ENCODE measurements at places on chromosomes 4 and X.
A peak's percentile ranks its signal among the peaks of the same experiment; 100 is the strongest.

- DNase-seq: no peak
Observed at GRCh38 chr4:93646233-93646930, 182.2 kb upstream of the ATOH1 start.

DNA sequence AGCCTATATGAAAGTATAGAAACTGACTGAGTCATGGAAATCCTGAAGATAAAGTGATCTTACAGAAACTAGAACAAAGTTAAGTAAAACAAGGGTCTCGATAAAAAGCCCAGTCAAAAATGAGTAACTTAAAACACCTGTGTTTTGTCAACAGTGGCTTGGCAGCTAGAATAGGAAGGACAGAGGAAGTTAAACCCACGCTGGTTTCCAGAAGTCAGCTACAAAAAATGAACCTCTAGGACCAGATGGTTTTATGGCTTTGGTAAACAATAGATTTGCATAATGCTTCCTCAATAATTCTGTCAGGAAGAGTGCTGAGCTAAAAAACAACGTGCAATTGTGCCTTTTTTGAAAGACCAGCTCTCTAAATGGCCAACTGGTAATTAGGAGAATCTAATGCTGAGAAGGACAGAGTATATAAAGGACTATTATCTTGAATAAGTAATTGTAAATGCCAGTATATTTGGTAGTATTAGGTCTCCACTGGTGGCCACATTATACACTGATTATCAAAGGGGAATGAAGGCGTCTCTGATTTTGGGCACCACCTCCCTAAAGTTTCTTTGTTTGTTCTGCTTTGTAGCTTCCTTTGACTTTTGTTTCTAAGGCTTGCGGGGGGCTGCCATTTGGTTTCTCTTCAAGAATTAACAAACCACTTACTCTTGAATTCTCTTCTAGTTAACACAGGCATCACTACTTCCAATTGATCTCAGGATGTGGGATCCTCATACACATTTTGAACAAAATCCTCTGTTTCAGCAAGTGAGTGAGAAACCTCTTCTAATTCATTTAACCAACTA lies 72.2 kb upstream of the PPP3CA start:
- no peak for DNase-seq

- DNase-seq: no peak
Observed at GRCh38 chr4:81914623-81915022, 442.9 kb upstream of the RASGEF1B start.

DNA sequence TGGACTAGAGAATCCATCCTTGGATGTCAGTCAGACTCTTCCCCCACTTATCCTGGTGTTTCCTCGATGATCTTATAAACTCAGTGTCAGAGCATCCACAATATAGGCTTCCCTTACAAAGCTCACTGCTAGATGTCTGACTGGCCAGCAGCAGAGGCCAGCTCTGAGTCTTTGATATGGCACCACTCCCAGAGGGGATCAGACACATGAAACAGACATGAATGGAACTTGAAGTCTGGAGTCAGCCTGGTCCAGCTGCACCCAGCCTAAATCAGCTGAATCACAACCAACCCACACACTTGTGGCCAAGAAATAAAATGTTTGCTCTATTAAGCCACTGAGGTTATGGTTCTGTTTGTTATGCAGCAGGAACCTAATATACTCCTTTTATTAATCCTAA lies 129.6 kb upstream of the MED14 start:
- DNase-seq: no peak

DNA sequence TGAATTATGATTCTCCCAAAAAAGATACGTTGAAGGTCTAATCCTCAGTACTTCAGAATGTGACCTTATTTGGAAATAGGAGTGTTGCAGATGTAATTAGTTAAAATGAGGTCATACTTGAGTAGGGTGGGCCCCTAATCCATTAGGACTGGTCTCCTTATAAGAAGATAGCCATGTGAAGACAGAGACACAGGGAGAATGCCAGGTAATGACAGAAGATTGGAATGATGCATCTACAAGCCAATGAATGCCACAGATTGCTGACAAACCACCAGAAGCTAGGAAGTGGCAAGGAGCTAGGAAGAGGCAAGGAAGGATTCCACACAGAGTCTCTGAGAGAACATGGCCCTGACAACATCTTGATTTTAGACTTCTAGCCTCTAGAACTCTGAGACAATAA lies 7.4 kb upstream of the RPS6KA3 start:
- no peak for DNase-seq

- no peak for DNase-seq
Observed at GRCh38 chr4:105306820-105307219, 160.1 kb downstream of the TET2 start.

DNA sequence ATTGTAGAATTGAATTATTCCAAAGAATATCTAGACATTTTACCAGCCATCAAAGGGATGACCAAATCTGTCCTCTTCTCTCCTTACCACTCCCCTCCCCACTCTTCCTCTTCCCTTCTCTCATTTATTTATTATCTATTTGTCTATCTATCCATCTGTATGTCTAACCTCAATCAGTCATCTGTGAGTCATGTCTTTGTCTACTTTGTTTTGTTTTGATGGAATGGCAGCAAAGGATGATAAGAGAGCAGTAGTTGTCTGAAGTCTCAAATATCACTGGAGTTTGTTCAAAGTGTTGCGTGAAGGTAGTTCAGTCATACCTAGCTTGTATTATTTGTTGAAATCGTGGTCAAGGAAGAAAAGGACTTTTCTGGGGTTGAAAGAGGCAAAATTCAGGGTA lies 34.7 kb upstream of the PGRMC2 start:
- DNase-seq: no peak

GRCh38 chr4:135601351-135601750 lies 1399.8 kb upstream of the PABPC4L start:
- DNase-seq: no peak

GRCh38 chrX:68936126-68936525 lies 107.3 kb downstream of the EFNB1 start:
- DNase-seq: no peak

DNA sequence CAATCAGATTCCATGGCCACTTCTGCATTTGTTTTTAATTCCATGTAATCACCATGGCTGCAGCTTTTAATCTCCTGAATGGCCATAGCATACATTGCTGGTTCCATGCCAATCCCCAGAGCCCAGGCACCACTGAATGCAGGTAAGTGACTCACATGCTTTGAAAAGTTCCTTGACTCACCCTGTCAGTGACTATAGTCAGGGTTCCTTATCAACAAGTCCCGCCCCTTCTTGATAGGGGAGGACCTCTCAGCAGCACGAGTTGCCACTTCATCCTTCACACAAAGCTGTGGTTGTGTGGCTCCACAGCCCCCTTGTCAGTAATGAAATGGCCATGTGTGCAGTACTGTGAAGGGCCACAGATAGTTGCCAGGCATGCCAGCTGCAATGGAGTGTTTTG lies 516.6 kb downstream of the PPARGC1A start:
- peak; percentile 6 for DNase-seq

GRCh38 chr4:186563761-186564160 lies 8.4 kb upstream of the MTNR1A start:
- DNase-seq: no peak

DNA sequence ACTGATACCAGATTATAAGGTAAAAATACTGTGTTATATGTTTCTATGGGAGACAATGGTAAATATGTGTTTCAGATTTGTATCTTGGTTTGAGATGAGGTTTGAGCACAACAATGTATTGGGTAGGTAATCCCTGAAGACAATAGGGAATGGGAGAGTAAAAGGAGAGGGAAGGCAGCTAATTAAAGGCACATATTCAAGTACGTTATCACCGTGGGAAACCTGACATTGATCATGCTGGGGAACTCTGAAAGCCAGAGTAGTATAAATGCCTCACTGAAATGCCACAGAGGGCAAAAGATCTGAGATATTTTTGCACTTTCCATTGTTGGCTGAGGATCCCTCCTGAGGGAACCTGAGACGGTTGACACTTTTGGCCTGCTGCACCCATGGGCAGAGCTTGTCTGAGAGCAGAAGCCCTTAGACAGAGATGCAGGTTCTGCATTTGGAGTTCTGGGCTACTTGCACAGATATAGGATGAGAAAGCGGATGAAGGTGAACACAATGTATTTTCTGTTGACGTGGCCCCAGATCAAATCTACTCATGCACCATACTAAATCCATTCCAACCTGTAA lies 506.7 kb downstream of the PCDH18 start:
- DNase-seq: no peak

DNA sequence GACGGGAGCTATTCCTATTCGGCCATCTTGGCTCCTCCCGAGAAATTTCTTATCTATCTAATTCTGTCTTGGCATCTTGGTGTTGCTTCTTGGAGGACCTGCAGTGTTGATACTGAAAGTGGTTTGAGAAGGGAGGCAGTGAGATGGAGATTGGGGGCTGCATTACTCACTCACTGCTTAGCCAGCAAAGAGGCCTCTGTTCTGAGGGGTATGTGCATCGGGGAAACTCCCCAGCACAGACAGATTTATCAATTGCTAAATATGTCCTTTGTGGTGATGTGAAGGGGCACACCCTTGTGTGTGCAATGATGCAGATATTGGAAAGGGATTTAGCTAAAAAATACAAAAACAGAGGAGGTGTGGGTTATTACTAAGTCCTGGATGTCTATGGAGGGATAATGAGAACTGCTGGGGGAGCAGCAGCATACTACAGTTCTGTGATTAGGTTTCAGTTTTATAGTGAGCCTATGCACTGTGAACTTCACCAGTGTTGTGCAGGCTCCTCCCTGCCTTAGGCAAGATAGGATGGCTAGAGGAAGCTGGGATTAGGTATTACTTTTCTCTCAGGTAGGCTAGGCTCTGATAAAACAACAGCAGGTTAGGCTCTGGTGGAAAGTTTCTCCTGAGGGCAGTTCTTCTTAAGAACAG lies 279.0 kb downstream of the HS3ST1 start:
- DNase-seq: no peak

DNA sequence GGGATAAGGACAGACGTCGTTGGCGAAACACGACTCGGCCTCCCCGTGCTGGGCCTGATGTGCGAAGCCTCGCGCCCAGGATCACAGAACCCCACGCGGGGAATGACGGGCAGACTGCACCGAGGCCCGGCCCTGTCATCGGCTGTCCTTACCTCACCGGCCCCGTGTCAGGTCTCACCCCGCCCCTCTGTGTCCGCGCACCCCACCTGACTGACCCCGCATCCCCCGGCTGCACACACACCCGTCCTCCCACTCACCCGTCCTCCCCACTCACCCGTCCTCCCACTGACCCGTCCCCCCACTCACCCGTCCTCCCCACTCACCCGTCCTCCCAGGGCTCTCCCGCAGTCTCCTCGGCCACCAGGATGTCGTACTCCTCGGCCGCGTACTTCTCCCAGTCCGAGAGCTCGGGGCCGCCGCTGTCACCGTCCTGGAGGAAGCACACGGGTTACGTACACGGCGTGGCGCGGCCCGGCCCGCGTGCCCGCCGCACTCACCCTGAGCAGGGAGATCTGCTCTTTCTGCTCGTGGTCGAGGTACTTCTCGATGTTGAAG lies 19.8 kb upstream of the GTPBP6 start:
- no peak for DNase-seq

All from stimulated activated CD4-positive, alpha-beta T cell treated with anti-CD3 and anti-CD28 coated beads, Interleukin-1b, Interleukin-23, amount 100 ng/mL, for 24 hours (primary cell).